Activated CD4-positive, alpha-beta T cell treated with anti-CD3 and anti-CD28 coated beads for 1 hour (primary cell): ENCODE measurements at places on chromosomes 16 and 17.

DNA sequence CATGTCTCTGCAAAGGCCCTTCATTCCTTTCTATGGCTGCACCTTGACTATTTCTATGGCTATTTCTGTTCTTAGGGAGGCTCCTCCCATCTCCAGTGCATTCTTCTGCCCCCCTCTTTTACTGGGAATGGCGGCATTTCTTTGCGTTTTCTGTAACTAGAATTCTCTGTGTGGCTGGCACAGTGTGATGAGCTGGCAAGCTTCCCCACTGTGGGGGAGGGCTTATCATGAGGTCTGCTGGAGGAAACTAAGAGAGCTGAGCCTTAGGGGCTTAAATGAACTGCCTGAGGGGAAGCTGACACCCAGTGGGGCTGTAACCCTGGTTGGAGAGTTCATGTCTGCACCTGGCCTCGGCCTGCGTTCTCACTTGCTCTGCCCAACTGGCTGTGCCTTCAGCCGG lies 1.5 kb upstream of the CARD14 start:
- no peak for DNase-seq

GRCh38 chr16:79607587-79607986 lies 7.0 kb upstream of the MAF start:
- DNase-seq = no peak

GRCh38 chr16:89064606-89065457 lies 28.8 kb upstream of the ACSF3 start:
- DNase-seq = no peak

DNA sequence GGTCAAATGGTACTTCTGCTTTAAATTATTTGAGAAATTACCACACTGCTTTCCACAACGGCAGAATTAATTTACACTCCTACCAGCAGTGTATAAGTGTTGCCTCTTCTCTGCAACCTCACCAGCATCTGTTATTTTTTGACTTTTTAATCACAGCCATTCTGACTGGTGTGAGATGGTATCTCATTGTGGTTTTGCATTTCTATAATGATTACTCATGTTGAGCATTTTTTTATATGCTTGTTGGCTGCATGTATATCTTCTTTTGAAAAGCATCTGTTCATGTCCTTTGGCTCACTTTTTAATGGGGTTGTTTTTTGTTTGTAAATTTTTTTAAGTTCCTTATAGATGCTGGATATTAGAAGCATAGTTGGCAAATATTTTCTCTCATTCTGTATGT lies 446.7 kb downstream of the PMP22 start:
- no peak for DNase-seq

DNA sequence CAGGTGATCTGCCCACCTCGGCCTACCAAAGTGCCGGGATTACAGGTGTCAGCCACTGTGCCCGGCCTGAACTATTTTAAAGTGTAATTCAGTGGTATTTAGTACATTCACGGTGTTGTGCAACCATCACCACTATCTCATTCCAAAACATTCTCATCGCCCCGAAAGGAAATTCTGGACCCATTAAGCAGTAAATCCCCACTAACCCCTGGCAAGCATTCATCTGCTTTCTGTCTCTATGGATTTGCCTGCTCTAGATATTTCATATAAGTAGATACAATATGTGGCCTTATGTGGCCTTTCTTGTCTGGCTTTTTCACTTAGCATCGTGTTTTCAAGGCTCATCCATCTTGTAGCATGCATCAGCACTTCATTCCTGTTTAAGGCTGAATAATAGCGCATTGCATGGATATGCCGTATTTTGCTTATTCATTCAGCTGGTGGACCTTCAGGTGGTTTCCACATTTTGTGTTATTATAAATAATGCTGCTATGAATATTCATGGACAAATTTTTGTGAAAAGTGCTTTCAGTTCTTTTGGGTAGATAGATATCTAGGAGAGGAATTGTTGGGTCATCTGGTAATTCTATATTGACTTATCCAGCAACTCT lies 8.4 kb upstream of the HERPUD1 start:
- no peak for DNase-seq

DNA sequence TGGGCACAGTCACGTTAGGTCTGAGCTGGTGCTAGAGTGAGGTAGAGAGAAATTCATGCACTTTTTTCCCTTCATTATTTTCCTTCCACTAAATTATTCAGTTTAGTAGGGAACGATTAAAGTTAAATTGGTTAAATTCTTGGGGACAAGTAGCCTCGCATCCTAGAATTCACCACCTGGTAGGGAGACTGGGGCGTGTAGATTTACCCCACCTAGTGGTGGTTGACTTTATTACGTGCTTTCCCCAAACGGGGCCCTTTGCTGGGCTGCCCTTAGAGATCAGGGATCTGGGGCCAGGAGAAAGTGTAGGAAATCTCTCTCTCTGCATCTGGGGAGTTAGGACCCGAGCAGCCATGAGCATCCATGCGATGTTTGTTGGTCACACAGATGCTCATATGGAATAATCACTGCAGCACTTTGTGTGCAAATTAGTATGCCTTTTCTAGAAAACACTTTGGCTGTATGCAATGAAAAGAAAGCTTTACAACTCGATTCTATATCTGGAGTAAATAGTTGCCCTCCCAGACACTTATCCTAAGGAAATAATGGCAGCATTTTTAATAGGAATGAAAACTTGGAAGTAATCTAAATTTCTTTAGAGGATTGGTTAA lies 107.0 kb downstream of the PLCG2 start:
- DNase-seq = no peak

- no peak for DNase-seq
Measured at GRCh38 chr17:50289991-50290702, 15.9 kb downstream of the TMEM92 start.

DNA sequence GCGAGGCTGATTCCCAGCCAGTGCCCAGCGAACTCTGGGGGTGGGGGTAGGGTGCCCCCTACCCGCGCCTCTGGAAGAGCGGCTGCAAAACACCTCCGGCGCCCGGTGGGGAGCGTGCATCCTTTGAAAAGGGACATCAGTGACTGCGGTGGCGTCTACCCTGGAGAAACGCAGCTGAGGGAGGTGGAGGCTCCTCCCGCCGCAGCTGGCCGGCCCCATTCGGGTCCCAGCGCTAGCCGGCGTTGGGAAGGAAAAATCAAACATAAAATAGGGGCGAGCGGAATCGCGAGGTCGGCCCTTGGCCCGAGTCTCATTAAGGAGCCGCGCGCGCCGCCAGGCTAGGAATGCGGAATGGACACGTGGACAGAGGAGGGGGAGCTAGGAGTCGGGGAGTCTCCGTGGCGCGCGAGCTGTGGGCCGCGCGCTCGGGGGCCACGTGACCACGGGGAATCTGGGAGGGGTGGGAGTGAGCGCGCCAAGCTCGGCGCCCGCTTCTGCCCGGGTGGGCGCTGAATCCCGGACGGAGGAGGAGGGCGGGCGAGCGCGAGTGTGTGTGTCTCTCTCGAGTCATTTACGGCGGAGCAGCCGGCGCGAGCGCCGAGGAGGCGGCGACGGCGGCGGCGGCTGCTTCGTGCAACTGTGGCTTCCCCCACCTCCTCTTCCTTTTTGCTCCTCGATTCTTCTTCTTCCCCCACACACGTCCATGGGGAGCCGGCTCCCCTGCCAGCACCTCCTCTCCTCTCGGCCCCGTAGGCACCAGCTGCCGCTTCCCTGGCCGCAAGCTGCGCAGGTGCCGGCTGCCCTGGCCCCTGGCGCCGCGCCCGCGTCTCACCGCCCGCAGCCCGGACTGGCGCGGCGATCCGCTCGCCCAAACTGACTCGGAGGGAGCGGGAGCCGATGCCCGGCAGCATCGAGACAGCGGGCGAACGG lies at the start of gene TMEM132E:
Gene TMEM132E, plus strand, starts transcription at position 566 of the 930 bp plus-strand sequence. CDS start 1,495 bp downstream, outside the sequence.
- DNase-seq = no peak

GRCh38 chr16:3797473-3797872 lies 80.1 kb upstream of the TRAP1 start:
- DNase-seq = no peak

DNA sequence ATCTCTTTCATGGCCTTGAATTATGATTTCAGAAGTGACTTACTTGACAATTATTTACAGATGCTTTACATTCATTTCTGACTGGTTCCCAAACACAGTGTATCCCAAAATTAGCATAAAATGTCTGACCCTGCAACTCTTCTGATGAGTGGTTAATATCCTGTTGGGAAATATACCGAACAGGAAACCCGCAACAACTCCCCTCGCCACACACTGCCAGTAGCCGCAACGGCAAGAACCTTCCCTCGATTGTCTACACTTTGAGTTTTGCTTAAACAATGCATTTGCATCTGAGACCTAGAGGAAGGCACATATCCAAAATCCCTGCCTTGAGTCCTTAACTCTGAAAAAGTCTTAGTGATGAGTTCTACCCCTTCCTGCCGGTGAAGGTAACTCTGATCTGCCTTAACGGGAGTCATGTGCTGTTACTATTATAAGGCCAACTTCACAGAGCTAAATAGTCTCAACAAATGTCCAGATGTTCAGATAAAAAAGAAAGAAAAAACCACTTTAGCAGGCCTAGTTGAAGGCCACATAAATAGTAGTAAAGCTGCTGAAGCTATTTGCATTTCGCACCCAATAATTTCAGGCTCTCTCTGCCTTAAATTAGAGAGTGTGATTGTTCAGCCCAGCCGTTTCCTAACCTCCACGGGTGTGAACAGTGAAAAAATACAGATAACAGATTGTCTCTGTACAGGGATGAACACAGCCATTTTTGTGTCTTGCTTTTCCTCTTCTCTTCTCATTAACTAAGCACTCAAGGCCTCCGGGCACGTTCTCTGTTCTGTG lies 321.1 kb downstream of the HS3ST3B1 start:
- no peak for DNase-seq

DNA sequence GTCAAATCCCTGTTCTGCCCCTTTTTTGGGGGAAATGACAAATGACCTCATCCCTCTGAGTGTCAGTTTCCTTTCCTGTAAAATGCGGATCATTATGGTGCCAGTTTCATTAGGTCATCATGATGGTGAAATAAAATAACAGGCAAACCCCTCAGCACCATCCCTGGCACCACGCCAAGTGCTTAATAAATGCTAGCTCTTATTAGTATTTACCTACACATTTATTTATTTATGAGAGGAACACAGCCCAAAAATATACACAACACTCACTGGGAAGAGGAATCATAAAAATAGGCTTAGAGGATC lies 28.6 kb upstream of the GPRC5B start:
- DNase-seq = no peak

DNA sequence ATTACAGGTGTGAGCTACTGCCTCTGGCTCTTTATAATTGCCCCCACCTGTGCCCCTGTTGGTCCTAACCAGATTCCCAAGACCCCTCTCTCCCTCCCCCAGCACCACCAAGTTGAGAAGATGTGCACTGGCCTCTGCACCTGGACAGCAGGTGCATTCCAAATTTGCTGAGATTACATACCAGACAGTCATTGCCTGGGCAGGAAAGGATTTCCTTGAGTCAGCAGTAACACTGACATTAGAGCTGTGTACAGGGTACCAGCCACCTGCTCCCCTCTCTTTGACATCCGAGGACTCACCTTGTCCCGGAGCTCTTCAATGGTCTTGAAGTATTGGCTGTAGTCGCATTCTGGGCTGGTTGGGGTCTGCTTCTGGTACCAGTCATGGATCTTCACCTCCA lies 659 bp downstream of the KRT15 start:
- no peak for DNase-seq

- no peak for DNase-seq
Measured at GRCh38 chr16:75627851-75628250, 4.8 kb upstream of the ADAT1 start.

- no peak for DNase-seq
Measured at GRCh38 chr17:80471922-80472321, 4.5 kb downstream of the NPTX1 start.

DNA sequence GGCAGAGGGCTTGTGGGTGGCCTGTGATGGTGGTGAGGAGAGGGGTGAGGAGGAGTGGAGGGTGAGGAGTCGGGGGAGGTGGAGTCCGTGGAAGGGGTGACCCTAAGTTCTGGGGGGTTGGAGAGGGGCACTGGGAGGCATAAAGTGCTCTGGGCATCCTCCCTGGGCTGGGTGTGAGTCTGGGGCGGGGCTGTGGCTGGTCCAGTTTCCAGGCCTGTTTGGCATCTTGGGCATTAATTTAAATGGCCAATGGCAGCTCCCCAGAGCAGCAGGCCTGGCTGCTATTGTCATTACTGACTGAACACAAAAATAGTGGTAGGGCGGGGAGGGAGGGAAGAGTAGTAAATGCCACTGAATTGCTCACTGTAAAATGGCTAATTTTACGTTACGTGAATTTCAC lies 7.7 kb upstream of the ARHGAP23 start:
- no peak for DNase-seq

DNA sequence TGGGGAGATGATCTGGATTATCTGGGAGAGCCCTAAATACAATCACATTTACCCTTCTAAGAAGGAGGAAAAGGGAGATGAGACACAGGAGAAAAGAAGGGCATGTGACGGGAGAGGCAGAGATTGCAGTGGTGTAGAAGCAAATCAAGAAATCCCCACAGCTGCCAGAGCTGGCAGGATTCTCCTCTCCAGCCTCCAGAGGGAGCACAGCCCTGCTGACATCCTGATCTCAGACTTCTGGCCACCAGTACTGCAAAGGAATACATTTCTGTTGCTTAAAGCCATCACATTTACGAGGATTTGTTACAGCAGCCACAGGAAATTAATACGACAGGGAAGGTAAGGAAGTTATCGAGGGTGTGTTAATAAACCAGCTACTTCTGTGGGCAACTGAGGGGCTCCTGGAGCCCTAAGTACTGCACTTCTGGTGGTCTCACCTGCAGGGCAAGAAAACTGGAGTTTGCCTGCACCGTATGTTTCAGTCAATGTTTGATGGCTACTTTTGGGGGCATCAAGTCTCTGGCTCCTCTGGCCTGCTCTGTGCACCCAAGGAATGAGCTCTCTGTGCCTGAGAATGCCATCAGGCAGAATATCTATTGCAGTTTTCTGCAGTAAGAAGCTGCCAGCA lies 22.9 kb upstream of the CDH13 start:
- no peak for DNase-seq

GRCh38 chr17:78272914-78273258 lies 41.5 kb downstream of the TMEM235 start:
- no peak for DNase-seq

DNA sequence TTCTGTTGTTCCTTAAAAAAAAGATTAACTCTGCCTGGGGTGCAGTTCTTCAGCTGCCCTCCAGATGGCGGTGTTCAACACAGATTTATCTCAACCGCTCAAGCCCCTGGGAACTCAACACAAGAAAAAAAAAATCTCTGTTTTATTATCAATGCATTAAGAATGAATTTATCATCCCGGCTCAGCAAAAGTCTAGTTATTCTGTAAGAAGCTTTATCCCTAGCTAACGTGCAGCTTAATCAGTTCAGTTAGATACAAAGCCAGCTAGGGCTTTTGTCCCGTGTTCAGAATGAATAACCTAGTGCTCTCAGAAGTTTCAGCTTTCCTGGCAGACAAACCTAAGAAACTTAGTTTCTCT lies 475.9 kb upstream of the CCL2 start:
- DNase-seq = no peak

DNA sequence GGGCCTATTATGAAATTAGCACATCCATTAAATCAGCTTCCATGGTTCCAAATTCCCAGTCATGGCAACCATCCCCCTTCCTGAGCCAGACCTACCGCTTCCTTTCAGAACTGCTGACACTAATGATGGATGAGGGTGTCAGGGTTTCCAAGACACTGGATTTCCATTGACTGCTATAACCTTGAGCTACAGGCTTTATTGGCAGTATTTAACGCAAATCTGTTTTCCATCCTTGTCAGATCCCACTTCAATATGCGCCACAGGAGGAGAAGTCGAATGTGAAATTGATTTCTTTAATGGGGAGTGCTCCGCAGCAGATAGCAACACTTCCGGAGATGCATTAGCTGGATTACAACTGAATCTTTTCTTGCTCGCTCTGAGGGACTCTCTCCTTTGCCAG lies 197.1 kb downstream of the HS3ST4 start:
- no peak for DNase-seq
